ENCODE measurements at places on chromosomes 12 and 14. TPM values are rescaled to one million over a fixed set of nuclear protein-coding genes. Genes with fewer than 3 reads are reported as not detected.
A peak's percentile ranks its signal among the peaks of the same experiment; 100 is the strongest.

DNA sequence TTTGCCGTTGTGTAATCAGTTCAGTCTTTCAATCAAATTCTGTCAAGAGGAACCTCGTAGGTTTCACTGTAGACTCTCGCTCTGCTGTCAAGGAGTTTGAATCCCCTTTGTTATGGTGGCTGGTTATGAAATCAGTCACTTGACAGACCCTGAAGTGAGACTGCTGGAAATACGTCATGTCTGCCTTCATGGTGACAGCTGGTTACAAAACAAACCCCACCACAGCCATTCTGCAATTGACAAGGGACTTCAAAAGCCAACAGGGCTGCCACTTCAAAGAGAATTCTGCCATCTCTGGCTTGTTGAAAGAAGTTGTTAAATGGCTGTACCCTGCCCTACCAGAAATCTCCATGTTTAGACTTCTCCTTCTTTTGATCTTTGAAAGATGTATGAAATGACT, 286.9 kb downstream of the ERC1 start:
- DNase-seq: peak; percentile 7

- no peak for DNase-seq
Observed at GRCh38 chr12:40557980-40558379, 134.3 kb upstream of the CNTN1 start.

DNA sequence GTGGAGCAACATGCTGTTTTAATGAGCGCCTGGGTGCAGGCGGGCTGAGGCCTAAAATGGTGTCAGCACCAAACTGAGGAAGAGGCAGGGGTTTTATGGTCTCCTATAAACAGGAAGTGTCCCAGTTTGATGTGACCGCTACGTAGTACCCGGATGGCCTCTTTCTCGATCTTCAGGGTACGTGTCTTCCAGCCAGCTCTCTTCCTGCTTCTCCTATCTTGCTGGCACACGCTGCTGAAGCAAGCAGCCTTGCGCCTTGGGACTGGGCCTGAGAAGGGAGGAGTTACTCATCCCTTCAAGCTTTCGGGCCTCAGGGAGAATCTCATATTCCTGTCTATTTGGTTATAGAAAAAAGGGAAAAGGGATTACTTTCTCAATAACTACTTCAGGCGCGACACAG, 28.2 kb upstream of the RNASE1 start:
- no peak for DNase-seq

DNA sequence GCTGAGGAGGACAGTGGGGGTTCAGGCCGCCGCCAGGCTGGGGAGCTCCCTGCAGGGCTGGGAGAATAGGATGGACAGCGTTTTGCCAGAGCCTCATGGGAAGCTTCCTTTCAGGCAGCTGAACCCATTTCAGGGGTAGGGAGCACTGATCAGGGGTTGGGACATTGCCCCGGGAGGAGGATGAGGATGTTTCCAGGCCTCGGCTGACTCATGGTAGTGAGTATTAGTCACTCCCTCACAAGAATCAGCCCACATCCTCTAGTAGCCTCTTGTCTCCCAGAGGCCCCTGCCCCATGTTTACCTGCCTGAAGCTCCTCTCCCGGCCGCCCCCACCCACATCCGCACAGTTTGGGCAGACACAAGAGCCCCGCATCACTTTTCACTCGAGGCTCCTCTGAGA, 89.8 kb downstream of the ZFP36L1 start:
- DNase-seq: no peak

DNA sequence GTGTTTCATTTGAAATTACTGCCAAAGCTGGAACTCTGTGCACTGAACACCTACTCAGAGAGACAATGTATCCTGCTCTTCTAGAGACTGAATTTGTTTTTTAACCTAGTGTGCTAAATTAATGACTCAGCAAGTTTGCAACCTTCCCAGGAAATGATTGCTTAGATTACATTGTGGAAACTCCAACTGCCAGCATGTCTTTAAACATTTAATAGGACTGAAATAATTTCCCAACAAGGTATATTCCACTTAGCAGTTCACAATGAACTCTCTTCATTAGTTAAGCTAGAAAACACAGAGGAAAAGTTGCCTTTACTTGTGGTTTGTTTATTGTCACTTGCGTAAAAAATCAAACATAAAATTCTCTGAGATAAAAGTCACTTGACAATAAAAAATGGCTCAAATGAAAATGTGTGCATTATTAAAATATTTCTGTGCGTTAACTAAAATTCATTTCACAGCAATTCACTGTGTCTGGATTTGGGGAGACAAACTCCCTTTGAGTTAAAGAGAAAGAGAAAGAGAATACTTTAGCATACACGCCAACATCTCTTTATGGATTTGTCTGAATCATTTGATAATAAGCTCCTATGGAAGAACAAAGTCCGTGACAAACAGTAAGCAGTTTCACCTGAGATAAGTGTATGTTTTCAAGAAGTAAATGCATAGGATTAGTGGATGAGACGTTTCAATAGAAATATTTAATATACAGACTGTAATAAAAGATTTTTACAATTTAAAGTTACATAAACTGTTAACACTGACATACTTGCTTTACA, 284.0 kb downstream of the PRKD1 start:
- no peak for DNase-seq

DNA sequence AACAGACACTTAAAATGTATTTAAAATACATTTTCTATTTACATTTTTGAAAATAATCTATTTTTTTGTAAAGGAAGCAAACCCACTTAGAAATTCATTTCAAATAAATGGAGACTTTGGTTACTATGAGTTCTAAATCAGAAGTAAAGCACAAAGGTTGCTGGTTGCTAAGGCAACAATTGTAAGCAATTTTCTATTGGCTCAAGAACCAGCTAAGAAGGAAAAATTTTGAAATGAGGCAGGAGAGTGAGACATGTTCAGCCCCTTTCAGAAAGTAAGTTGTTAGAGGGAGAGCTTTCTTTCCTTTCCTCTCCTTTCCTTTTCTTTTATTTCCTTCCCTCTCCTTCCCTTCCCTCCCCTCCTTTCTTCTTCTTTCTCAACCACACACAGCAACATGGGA, 80.7 kb downstream of the PRMT8 start:
- no peak for DNase-seq

GRCh38 chr12:87332987-87333726, 696.0 kb downstream of the C12orf50 start:
- no peak for DNase-seq

DNA sequence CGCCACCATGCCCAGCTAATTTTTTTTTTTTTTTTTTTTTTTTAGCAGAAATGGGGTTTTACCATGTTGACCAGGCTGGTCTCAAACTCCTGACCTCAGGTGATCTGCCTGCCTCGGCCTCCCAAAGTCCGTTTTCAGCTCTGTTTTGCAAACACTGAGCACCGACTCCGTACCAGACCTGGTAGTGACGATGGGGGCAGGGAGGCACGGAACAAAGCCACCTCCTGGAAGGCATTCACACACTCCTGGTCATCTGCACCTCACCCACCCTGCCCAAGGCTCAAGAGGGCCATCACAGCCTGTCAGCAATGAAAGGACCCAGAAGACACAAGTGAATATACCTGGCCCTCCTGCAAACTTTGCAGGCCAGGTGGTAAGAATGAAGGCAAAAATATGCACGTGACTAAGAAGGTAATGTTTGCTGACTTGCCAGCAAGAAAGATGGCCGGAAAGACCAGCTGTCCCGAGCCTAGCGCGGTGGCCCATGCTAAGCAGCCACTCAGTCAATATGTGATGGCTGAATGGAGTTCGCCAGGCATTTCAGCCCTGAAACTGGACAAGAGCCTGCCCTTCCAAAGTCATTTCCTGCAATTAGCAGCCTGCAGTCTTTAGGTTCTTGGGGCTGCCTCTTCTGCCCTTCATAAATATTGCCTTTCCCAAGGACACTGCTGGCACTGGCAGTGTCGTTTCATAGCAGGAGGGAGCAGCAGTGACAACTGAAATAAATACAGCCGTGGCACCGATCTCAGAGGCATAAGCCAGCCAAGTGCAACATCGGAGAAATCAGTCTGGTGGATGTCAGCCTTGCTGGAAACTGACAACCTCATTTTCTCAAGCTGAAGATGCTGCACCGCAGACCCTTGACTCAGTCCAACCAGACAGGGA, 17.6 kb downstream of the MMAB start:
- no peak for DNase-seq

- no peak for DNase-seq
Observed at GRCh38 chr12:63276537-63277365, 125.8 kb upstream of the AVPR1A start.

- no peak for DNase-seq
Observed at GRCh38 chr12:91061091-91061490, 3.3 kb upstream of the KERA start.

DNA sequence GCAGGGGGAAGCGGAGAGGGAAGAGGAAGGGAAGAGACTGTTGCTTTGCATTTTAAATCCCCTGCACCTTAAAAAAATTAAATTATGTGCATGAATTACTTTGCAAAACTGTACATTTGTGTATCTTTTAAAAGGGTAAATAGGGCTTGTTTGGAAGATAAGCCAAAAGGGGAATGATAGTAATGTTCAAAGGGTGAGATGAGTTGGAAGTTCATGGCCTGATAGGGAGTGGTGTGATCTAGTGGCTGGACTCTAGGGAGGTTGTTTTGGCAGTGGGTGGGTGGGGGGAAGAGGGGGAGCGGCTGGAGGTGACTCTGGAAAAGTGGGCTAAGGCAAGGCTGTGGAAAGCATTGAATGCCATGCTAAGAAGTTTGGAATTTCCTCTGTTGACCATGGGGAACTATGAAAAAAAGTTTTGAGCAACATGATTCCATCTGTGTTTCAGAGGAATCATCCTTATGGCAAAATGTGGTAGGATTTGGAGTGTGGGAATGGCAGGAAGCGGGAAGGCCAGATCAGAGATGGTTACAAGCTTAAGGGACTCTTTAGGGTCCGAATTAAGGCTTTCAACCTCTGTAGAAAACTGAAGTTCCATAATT, 25.5 kb upstream of the EMP1 start:
- DNase-seq: no peak

- DNase-seq: no peak
Observed at GRCh38 chr14:29168149-29168548, 401.6 kb downstream of the FOXG1 start.

DNA sequence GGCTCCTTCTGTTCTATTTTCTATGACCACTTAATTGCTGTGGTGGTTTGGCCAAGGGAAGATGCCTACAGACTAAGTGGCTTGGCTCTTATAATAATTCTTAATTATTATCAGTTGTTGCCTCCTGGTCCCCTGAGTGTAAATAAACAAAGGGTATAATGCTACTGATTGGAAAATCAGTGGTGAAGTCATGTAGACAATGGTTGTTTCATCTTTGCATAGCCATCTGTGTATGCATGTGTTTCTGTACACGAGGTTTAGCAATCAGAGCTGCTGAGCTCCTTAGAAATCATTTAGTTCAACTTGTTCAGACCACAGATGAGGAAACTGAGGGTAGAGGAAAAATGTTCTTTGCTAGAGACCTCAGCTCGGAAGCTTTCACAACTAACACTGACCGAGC, 152.2 kb downstream of the STXBP6 start:
- DNase-seq: no peak

- peak; percentile 36 for DNase-seq
Observed at GRCh38 chr14:99389174-99389826, 91.4 kb downstream of the SETD3 start.

GRCh38 chr12:69266036-69266635, 26.8 kb downstream of the CPSF6 start:
- no peak for DNase-seq

DNA sequence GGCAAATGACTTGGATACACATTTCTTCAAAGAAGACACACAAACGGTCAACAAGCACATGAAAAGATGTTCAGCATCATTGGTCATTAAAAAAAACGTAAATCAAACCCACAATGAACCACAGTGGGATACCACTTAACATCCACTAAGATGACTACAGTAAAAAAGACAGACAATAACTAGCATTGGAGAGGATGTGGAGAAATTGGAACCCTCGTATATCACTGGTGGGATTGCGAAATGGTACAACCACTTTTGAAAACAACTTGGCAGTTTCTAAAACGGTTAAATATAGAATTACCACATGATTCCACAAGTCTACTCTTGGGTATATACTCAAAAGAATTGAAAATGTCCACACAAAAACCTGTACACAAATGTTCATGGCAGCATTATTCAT, 25.2 kb upstream of the PPFIBP1 start:
- DNase-seq: no peak

Gene RNF212B
- total RNA-seq: not detected

Gene SIRT4
- 1.8 TPM for total RNA-seq

Gene PIANP
- total RNA-seq: 0.40 TPM

Gene HOXC12
- not detected for total RNA-seq

Gene NOS1
- total RNA-seq: 0.03 TPM

Gene GPR65
- total RNA-seq: 4.8 TPM

Gene OTUB2
- total RNA-seq: 0.50 TPM

Data from activated T-cell treated with anti-CD3 and anti-CD28 coated beads, Interleukin-2, amount 50 U/mL, for 4 hours (primary cell).